Cardiac fibroblast (primary cell): ENCODE measurements at places on chromosomes 6 and 20.

- peak; percentile 60 for DNase-seq
These were observed 18.3 kb upstream of the FOXP4 start for GRCh38 chr6:41527721-41528408.

- DNase-seq, result no peak
These were observed 31.3 kb downstream of the TRAM2 start for GRCh38 chr6:52545406-52546119.

DNA sequence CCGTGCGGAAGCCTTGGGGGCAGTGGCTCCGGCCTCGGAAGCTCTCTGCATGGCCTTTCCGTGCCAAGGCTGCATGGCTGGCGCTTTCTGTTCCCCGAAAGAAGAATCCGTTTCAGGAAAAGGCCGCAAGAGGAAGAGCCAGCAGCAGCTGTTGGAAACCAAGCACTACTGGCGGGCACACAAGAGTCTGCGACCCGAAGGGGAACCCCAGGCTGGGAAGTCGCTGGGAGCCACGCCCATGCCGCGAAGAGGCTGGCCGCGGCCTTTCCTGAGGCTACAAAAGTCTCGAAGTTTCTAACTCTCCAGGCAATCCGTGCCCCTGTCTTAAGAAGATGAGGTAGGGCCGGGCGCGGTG lies at the start of gene CGAS:
TSS of gene CGAS (minus strand) at position 191 of the 355 bp plus-strand sequence. CDS start at position 75, 116 bp downstream.
- peak; percentile 71 for DNase-seq

- DNase-seq, result no peak
These were observed 58.7 kb upstream of the PMEPA1 start for GRCh38 chr20:57768519-57768918.

- no peak for DNase-seq
These were observed 8.5 kb downstream of the CD164 start for GRCh38 chr6:109373762-109374161.

GRCh38 chr6:154981079-154981870 lies 13.8 kb upstream of the TIAM2 start:
- DNase-seq, result no peak

DNA sequence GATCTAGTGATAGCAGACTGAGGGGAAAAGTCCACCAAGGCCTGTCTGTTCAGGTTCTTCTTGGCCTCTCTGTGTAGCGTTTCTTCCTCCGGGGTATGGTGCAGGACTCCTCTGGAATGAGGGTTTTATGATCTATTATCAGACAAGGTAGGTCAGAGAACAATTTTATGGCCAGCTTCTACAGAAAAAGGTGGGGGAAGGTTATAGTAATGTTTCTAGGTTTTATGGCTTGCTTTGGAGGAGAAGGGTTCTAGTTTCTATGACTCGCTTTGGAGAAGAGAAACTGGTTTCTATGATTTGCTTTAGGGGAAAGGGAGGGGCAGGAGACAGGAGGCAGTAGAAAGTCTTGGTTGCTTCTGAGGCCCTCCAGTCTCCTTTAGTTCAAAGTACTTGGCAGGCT lies 144.8 kb upstream of the LAMA2 start:
- no peak for DNase-seq

DNA sequence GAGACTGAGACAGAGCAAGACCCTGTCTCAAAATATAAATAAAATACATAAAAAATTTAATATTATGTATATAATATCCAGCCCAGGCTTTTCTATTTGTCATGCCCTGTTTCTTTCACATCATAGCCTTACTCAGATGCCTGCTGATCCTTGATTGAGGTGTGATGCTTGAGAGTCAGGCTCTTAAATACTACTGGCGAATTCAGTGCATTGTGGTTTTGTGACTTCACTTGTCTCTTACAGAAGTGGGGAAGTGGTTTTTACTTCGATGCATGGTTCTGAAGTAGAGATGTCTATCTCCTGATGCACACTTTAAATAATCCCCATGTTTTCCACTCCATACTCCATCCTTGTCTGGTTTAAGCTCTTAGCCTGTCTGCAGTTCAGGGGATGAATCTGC lies 29.1 kb downstream of the ASXL1 start:
- no peak for DNase-seq
